Mucosa of descending colon (tissue), 3 donors: ENCODE measurements at places on chromosomes 13 and 19. TPM values are rescaled to one million over a fixed set of nuclear protein-coding genes. Genes with fewer than 3 reads are reported as not detected.

DNA sequence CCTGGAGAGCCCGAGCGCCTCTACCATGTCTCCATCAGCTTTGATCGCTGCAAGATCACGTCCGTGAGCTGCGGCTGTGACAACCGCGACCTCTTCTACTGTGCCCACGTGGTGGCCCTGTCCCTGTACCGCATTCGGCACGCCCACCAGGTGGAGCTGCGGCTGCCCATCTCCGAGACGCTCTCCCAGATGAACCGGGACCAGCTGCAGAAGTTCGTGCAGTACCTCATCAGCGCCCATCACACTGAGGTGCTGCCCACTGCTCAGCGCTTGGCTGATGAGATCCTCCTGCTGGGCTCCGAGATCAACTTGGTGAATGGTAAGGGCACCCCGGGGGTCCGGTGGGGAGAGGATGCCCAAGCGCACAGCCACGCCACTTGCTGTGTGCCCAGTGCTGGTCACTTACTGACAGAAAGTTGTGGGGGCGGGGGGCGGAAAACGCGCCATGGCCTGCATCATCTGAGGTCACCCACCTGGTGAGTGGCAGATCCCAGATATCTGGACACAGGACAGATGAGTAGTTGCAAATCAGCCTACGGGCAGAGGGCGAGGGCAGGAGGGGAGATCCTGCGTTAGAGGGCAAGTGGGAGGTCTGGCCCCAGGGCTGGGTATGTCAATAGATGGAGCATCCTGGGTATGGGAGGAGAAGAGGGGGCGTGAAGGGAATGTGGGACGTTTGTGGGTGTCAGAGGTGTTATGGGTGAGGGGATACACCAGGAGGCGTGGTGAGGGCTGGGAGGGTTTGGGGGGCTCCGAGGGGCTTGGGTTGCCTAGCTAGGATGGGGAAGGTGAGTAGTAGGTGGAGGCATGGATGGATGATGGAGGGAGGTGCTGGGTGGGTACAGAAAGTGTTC is 9.8 kb downstream of the ZSWIM4 start:
- DNase-seq, result peak; percentile 48

DNA sequence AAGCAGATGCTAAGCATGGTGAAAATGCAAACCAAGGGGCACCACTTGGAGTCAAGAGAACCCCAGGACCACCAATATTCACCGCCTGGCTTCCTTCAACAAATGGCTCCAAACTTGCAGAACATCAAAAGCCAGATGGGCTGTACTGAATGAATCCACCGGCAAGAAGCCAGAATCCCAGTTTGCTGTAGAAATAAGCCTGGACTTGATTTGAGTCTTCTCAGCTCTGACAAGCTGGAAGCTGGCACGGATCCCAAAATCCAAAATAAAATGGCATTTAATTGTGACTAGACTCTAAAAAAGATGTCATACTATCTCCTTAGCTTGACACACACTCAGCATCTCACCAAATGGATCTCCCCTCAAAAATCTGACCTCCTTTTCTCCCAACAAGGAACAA is 11.9 kb downstream of the EFNB2 start:
- no peak for DNase-seq

- DNase-seq, result no peak
Observed at GRCh38 chr13:30797847-30798535, 62.6 kb downstream of the ALOX5AP start.

- no peak for DNase-seq
Observed at GRCh38 chr19:47130120-47130588, 481 bp upstream of the SAE1 start.

The ATP4B gene
- not detected for total RNA-seq

DNA sequence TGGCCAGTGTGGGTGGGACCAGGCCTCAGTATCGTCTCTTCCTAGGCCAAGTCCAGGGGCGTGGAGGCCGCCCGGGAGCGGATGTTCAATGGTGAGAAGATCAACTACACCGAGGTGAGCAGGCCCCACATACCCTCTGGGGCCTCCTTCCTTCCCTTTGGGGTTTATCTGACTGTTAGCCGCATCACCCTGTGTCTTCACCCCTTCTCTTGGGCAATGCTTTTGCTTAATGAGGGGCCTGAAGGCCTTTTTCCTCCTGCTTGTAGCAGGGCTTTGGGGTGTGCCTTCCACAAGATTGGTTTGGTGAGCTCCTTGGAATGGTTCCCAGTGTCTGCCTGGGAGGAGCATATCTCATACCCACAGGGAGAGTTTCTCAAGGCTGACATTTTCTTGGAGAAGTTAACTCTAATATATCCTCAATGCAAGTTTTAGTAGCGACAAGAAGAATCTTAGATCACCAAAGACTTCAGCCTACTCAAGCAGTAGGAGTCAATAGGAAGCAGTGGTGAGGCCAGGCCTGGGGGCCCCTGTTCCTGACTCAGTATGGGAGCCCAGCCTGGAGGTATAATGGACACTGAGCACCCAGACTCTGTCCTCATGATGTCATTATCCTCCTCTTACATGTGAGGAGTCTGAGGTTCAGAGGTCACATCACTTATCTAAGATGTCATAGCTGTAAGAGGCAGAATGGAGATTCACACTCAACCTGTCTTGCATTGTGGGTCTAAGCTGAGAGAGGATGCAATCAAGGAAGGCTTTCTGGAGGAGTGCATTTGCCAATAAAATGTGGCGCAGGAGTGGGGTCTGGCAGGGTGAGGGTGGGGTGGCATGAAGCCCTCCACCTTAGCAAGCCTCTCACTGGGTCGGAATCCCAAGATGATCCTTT is 2.0 kb downstream of the GPI start:
- DNase-seq, result no peak

- no peak for DNase-seq
Observed at GRCh38 chr13:54232700-54233099, 1204.1 kb downstream of the OLFM4 start.

DNA sequence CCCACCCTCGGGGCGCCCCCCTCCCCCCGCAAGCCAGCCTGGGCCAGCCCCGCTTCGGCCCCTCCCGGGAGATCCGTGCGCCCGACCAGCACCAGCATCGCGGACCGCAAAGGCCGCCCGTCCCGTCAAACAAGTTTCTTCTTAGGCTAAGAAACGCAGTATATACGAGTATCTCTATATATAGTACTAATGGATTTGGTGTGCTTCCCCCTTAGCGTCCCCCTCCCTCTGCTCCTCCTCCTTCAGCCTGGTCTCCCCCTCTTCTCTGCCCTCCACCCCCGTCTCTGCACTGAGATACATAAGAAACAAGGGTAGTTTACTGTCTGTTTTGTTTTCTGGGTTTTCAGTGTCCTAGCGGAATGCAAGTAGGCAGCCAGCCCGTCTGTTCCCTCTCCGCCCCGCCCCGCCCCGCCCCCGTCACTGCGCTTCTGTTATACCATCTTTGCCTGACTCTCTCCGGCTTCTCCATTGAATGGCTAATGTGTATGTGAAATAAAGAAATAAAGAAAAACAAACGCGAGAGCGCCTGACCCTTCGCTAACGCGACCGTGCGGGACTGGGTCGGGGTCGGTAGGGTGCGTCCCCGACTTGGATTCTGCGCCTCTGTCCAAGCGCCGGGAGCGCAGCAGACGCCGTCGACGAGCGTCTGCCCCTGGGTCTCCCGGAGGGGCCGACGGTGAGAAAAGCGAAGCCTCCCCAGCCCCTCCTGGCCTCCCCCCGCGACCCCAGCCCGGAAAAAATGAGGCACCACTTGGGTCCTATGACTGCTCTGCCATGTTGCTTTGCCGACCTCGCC is 4.2 kb downstream of the LYL1 start:
- DNase-seq, result peak; percentile 62

DNA sequence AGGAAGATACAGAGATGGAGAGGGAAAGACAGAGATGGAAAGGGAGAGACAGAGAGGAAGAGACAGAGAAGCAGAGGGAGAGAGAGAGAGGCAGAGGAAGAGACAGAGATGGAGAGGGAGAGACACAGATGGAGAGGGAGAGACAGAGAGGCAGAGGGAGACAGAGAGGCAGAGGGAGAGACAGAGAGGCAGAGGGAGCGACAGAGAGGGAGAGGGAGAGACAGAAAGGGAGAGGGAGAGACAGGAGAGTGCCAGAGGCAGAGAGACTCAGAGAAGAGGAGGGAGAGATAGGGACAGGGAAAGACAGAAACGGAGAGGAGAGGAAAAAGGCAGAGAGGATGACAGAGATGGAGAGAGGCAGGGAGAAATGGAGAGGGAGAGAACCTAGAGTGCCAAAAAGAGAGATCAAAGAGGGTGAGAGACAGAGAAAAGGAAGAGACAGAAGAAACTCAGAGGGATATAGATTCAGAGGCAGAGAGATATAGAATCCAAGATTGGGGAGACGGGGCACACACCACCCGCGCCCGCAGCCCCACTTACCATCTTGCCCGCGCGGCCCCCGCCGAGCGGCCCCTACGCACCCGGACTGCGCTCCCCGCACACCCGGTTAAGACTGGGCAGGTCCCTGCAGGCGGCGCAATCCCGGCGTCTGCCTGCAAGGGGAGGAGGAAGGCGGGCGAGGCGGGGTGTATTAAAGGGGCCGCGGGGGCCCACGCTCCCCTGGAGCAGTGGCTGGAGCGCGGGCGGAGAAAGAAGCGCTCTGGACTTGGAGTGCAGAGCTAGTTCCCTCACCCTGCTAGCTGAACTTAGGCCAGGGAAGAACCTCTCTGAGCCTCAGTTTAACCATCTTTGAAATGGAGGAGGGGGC is 10.7 kb downstream of the TM6SF2 start:
- no peak for DNase-seq

GRCh38 chr13:92390217-92390616 is 836.4 kb upstream of the GPC6 start:
- DNase-seq, result no peak

DNA sequence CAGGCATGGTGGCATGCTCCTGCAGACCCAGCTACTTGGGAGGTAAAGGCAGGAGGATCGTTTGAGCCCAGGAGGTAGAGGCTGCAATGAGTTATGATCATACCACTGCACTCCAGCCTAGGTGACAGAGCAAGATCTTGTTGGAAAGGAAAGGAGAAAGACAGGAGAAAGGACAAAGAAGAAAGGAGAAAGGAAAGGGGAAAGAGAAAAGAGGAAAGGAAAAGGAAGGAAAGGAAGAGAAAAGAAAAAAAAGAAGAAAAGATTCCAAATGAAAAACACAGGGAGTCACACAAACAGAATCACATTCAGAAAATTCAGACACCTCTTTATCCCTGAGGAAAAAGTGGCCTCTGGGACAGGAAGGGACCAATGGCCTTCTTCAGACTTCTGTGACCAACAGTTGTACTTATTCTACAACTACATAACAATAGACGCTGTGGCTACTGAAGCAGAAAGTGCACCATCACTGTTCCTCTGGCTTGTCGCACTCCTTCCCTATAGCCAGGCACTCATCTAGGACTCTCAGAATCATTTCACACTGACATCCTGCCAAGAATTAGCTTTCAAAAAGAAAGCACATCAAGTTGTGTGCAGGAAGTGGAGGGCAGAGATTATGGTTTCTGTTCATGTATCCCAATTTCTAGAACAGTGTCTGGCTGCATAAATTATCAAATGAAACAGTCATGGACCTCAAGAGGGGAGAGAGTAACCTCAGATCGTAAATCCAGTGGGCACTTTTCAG is 5.9 kb downstream of the MTMR6 start:
- no peak for DNase-seq

- DNase-seq, result no peak
Observed at GRCh38 chr13:42355491-42356183, 83.7 kb downstream of the AKAP11 start.
